Aorta (tissue), 5 donors: ENCODE measurements at places on chromosomes 16 and 17. TPM values are rescaled to one million over a fixed set of nuclear protein-coding genes. Genes with fewer than 3 reads are reported as not detected.

KCTD11 gene
- 15.8 TPM for total RNA-seq

RNF227 gene
- total RNA-seq = 3.0 TPM

WNT3 gene
- 0.39 TPM for total RNA-seq

EVI2B gene
- total RNA-seq = 12.7 TPM

CISD3 gene
- 18.8 TPM for total RNA-seq

GRCh38 chr17:69578385-69578936 lies 164.0 kb downstream of the MAP2K6 start:
- DNase-seq = no peak

DNA sequence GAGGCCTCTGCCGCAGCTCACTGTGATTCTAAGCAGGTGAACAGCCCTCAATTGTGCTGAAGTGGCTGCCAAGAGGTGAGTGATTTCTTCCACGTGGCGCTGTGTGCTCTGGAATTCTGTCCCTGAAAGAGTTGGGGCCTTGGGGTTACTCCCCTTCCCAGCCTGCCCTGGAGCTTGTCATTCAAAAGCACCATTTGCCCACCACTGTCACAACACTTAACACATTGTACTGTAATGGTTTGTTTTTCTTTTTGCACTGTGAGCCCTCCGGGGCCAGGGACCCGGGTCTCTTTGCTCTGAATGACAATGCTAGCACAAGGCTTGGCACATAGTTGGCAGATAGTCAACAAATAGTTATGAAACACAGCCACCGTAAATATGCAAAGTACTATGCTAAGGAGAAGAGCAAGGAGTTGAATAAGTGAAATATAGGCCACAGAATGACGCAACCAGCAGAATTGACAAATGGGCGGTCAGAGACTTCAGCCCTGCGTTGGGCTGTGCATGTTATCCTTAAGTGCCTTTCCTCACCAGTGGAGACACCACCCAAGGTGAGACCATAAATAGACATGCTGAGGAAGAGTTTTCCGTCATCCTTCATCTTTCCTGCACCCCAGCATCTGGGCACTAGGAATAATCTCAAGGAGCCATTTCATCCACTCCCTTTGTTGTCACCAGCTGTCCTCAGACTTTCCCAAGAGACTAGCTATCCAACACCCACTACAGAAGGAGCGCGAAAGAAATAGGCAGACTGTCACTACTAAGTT lies 112.0 kb upstream of the DNAH9 start:
- no peak for DNase-seq

DNA sequence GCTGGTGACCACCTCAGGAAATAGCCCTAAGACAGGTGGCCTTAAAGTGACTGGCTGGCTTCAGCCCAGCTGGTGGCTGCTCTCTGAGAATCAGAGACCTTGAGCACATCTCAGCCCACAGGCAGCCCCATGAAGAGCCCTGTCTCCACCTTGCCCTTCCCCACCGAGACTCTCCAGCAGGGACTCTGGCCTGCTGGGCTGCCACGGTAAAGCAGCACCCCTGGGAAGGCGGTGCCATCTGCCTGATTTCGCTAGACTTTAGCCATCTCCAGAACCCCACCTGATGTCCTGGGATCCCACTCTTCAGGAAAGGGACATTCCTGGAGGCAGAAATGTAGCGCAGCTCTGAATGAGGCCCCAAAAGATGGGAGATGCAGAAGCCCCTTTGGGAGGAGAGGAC lies 45.2 kb upstream of the LGALS9 start:
- DNase-seq = no peak

DNA sequence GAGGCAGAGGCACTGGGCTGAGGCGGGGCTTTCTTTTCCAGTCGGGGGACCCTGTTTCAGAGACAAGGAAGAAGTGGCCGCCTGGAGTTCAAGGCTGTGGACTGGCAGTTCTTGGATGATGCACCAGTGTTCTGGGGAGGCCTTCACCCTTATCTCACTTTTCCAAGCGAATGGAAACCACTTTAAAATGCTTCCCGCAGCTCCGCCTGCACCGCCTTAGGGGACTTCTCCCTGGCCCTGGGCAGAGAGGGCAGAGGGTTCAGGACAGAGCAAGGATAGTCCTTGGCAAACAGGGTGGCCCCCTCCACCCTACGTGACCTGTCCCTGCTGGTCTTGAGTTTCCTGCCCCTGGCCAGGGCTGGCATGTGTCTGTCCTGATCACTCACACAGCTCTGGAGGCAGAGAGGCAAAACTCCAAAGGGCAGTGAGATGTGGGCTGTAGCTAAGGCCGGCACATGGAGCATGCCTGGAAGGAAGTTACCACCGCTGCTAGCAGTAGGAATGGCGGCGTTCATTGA lies 20.6 kb downstream of the RTN4RL1 start:
- DNase-seq = no peak

DNA sequence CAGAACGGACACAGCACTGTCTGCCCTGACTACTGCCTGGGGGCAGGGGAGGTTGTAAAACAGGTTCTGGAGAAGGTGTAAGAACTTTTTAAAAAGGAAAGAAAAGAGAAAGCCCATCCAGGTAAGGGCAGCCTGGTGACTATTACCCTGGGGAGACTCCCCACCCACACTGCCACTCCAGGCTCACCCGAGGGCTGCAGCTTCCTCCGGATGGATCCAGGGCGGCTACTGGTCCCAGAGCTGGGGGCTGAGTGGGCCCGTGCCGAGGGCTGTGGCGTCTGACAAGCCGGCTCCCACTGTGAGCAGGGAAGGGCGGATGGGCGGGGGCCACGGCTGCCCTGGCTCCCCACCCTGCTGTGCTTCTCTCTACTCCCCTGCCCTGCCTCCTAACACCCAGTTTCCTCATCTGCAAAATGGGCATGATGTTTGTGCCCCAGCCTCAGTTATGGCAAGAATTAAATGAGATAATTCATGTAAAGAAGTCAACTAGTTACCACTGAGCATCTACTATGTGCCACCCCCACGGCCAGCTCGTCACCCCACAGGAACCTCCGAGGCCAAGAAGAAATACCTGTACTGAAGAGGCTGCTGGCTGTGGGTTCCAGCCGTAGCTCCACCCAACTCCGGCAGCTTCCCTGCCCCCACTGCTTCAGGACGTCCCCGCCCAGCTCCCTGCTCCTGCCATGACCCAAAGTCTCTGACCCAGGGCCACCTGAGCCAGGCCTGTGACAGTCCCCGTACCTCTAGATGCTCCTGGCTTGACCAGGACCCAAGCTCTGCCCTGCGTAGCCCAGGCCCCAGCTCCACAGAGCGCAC lies 24.2 kb downstream of the KATNB1 start:
- DNase-seq = peak; percentile 43

GRCh38 chr16:11456741-11457140 lies 111.5 kb downstream of the RMI2 start:
- DNase-seq = no peak

DNA sequence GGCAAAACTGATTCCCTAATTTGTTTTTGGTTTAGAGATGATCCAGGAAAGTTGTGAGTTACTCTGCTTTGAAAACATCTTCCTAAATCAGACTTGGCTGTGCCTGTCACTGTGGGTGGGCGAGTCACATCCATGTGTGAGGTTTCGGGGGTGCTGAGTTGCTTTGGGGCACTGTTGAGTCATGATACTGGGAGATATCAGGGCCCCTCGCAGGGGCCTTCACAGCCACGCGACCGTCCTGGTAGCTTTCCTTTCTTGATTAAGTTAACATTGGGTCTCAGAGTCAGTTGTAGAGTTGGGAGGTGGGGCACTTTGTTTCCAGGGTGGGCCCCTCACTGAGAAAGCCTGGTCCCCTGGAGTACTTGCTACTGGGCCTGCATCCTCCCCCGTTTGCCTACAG lies 58.3 kb upstream of the LGALS9 start:
- DNase-seq = no peak

- no peak for DNase-seq
Measured at GRCh38 chr16:79914961-79915720, 314.6 kb upstream of the MAF start.

DNA sequence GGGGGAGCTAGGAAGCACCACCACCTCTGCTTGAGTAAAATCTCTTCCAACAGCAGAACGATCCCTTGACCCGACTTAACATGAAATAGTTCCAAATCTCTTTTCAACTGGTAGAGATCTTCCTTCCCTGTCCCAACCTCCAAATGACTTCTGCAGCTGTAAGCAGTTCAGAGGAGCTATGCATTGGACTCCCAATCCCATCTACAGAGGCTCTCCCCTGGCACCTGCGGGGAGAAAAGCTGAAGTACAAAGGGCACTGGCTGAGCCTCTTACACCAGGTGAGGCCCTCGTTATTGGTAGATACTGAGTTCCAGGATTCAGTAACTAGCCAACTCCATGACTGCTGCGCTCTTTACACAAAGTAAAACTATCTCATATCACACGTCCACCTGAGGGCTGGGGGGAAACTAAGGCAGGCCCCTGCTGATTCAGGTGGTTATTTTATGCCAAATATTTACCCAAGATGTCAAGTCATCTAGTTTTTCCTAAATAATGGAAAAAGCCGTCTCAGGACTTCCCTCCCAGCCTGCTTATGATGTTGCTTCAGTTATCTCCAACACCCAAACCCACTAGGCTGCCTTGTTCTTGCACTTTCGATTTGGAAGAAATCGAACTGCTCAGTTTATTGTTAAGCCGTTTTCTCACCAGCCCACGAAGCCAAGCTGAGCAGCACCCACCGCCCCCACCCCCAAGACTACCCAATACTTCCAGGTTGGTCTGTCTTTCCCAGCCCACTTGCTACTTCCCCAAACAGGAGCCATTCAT lies 3.2 kb downstream of the ACTG1 start:
- DNase-seq = no peak

DNA sequence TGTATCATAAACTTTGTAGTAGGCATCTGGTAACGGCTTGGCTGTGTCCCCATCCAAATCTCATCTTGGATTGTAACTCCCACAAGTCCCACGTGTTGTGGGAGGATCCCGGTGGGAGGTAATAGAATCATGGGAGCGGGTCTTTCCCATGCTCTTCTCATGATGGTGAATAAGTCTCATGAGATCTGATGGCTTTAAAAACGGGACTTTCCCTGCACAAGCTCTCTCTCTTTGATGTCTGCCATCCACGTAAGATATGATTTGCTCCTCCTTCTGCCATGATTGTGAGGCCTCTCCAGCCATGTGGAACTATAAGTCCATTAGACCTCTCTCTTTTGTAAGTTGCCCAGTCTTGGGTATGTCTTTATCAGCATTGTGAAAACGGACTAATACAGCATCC lies 248.7 kb downstream of the SNX29 start:
- no peak for DNase-seq

DNA sequence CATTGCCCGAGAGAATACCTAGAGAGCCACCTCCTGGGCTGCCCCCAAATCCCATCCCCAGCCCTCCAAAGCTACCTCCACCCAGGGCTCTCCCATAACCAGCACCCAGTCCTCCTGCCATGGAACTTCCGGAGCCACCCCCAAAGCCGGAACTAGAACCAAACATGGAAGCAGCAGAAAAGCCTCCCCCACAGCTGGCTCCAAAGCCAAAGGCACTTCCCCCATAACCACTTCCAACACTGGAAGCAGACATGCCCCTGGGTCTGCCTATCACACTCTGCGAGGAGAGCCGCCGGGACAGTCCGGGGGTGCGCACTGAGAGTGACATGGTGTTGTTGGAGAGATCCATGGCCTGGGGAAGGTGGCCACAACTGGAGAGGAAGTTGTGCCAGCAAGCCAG lies at the start of gene KRT12:
Gene KRT12, minus strand, starts transcription at position 386 of the 400 bp plus-strand sequence. Its CDS starts 37 bp downstream, at position 349.
- no peak for DNase-seq

DNA sequence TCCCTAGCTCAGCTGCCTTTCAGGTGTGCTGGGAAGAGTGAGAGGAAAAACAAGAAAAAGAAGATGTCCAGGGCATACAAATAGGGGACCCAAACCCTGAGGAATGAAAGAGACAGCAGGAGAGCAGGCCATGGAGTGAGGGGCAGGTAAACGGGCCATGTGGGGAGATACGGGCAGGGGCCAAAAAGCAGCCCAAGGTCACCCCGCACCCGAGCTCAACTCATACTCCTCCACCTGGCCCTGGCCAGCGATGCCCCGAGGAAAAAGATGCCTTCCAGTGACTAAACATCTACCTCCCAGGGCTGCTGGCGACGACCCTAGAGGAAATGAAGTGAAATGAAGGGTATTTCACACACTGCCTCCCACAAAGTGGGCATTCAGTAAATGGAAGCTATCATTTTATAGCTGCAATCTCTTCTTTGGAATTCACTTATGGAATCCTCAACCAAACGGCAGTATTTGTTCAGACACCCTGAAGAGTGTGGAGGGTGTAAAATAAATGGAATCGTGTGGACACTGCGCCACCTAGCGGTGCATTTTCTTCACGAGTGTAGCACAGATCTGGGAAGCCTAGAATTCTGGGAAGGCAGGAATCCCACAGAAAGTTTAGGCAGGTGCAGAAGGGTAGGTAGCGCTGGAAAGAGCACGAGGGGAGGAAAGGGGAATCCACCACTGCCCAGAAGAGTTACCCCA lies 14.9 kb downstream of the ELAC2 start:
- DNase-seq = peak; percentile 73

- no peak for DNase-seq
Measured at GRCh38 chr17:18323007-18323406, 7.9 kb downstream of the SMCR8 start.

GRCh38 chr16:1788095-1788707 lies 5.3 kb downstream of the IGFALS start:
- DNase-seq = peak; percentile 43

DNA sequence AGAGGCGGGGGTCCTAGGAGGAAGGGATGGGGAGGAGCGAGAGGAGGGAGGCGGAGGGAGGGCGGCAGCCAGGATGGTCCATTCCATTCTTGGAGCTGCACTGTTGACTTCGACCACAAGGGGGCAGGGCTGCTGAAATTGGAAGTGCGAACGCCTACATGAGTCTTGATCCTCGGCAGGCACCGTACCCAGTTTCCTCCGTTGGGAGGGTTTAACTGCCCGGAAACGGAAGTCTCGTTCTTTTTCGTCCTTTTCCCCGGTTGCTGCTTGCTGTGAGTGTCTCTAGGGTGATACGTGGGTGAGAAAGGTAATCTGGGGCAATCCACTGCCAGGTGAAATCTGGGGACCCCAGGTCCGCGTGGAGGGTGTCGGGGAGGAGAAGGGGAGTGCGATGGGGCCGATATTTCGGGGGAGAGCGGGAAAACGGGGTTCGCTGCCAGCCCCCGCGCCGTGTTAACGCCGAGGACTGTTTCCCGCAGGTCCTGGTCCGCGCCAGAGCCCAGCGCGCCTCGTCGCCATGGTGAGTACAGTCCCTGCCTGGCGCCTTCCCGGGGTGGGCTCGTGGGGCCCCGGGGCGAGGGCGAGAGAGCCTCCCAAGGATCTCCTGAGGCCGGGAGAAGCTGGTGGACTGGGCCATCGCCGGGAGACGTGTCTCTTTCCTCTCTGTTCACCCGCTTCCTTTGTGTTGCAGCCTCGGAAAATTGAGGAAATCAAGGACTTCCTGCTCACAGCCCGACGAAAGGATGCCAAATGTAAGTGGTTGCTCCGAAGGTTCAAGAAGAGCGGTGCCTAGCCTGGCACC lies at the start of gene RPL38:
Gene RPL38, plus strand, starts transcription at position 240 of the 802 bp plus-strand sequence. Its CDS starts 278 bp downstream, at position 518.
- DNase-seq = peak; percentile 97

GRCh38 chr16:2428051-2428783 lies 1.0 kb upstream of the CCNF start:
- peak; percentile 82 for DNase-seq
